M059J (cell line): ENCODE measurements at places on chromosomes 7 and 10.
A peak's percentile ranks its signal among the peaks of the same experiment; 100 is the strongest.

GRCh38 chr7:52897288-52897687 lies 138.1 kb upstream of the POM121L12 start:
- DNase-seq, result no peak

DNA sequence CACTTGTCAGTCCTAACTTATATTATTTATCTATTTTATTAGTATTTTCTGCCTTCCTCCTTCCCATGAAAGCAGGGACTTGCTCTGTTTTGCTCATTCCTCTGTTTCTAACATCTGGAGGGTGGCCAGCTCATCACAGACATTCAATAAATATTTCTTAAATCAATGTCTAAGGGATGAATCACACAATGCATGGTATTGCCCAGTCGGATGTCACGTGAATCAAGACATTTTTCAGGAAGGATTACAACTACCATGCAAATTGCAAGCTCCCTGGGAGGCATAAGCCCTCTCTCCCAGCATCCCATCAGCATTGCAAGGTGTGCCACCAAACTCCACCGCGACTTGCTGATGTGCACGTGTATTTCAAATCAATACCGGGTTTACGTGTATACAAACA lies 146.6 kb upstream of the RNF32 start:
- peak; percentile 9 for DNase-seq

DNA sequence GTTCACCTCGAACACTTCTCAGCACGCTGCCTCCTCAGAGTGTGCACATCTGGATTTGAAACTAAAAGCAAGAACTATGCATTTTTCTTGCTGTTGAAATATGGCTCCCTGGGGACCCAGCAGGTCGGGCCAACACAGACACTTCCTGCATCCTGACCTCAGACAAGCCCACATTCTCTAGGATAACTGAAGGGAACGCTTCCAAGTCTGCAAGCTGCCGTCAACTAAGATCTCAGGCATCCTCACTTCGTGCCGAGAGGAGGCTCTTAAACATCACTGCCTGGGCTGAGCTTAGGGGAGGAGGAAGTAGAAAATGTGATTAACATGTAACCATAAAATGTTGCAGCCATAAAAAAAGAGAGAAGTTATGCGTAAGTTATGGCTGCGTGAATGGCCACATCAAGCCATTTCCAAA lies 65.5 kb downstream of the PYROXD2 start:
- peak; percentile 86 for DNase-seq

DNA sequence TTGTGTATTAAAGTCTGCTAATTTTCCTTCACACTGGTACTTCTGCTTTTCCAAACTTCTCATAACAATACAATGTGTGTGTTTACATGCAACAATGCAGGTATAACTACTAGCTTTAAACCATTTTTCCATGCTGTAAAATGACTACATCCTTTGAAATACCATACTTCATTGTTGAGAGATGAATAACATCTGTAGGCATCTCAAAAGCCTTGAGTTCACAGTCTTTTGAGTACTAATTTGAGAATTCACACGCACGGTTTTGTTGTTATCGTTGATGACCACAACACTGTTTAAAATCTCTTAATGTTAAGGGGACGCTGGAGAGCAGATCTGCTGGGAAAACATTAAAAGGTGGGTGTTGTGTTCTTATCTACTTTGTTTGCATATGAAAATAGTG lies 37.4 kb downstream of the SEMA3A start:
- DNase-seq, result no peak

GRCh38 chr7:96100737-96101136 lies 221.2 kb downstream of the SLC25A13 start:
- no peak for DNase-seq

DNA sequence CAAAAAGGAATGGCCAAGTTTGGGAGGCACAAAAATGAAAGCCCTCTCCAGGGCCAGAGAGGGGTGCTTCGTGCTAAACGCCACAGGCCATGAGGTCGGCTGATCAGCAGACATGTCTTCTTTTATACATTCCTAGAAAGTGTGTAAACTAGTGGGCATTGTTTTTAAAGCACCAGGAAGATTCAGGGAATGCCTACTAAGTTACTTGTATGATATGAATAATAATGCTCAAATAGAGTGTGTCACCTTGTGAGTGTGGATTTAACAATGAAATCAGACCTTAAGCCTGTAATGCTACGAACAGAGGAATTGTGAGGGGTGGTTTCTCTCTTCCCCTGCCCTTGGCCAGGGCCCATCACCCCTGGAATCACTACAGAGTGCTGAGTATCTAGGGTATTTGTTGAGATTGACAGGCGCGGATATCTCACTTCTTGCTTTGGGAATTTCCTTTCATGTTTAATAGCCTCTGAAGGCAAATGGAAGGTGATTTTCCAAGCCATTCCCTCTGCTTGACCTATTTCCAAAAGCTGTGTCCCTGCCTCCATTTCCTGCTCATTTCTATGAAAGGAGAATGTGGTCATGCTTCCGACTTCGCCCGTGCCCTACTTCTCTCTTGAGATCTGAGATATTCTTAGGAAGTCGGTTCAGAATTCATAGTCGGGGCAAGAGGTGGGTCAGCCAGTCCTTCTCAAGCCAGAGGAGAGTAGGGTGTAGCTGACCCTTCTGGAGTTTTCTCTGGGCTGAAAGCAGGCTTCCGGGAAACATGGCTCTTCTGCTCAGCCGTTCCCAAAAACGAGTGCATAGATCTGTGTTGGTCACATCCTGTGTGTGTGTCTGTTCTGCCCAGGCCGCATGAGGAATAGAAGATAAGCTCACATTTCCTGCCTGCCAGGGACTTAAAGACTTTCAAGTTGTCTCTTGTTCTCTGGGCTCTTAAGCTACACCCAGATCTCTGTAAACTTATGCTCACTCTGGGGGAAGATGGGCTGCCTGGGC lies 167.8 kb upstream of the ITGB1 start:
- peak; percentile 41 for DNase-seq

GRCh38 chr7:19775578-19775977 lies 2.2 kb upstream of the TMEM196 start:
- DNase-seq, result no peak

- DNase-seq, result no peak
Measured at GRCh38 chr7:81664304-81664703, 105.5 kb downstream of the HGF start.

DNA sequence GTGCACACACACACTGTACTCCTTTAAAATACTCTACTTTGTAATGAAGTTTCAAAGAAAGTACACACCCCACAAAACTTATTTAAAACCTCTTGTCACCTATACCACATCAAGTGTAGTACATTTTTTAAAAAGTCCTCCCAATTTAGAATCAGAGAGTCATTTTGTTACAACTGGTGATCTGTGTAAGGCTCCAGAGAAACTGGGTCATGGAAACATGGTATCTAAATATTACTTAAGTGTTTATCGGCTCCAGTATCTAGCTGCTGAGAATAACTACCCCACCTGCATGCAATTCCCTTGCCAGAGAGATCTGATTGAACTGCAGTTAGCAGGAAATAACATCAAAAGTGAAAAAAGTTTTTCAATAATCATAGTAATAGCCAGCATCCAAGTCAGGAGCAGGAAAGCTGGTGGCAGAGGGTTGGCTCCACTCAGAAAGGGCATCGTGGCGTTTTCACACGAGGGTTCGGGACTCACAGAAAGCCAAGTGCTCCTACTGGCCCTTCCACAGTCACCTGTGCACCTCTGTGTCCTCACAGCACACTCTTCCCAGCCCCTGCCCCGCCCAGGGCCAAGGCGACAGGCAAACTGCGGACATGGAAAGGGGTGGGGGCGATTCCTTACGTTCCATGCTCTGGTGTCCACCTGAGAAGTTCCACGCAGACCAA lies 6.5 kb downstream of the RGS10 start:
- DNase-seq, result no peak

- no peak for DNase-seq
Measured at GRCh38 chr10:12121673-12122072, 7.8 kb upstream of the SEC61A2 start.
